H1 (cell line): ENCODE measurements at places on chromosomes 2 and 18. TPM values are rescaled to one million over a fixed set of nuclear protein-coding genes. Genes with fewer than 3 reads are reported as not detected.

Gene CPS1
- 15.7 and 16.4 TPM in 2 replicates for total RNA-seq

Gene ALS2
- 34.5 and 36.4 TPM in 2 replicates for total RNA-seq

DNA sequence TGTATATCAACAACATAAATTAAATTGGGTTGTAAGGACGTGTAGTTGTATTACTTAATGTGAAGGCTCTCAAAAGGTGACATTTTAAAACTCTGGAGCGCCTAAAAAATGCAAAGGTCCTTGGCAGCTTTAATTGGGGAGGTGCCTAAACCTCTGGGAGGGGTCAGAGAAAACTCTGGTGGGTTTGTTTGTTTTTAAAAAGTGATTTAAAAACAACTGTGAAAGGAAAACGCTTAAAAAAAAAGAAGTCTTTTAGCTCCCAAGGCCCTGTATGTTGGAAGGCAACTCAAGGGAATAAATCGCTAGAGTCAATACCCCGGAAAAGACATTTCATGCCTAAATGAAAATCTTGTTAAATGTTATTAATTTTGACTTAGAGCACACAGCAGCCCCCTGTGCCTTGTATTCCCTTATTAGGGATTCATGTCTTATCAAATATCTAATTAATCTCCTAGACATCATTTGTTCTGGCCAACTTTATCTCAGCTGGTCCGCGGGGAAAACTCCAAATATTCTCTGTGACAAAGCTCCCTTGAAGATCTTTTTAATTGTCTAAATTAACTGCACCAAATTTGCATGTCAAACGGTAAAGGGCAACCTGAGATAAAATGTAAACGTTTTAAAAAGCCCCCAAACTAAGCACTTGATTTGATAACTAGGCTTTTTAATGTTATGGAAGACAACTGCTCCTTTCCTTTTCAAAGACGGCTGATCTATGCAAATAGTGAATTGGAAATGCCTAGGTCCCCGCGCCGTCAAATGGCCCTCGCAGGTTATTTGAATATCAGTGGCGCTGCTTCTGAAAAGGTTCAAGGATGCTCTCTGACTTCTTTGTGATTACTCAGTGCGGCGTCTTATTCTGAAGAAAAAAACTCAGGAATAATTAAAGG, 4.2 kb downstream of the SP9 start:
- no peak for DNase-seq
- H3K27ac ChIP-seq = no peak overlapping the region
- H3K4me3 ChIP-seq = no peak overlapping the region
- no peaks in the 10 kb centered on the region for H3K36me3 ChIP-seq

GRCh38 chr2:128354726-128355470, 36.2 kb upstream of the HS6ST1 start:
- H3K27ac ChIP-seq = no peak overlapping the region
- no peak for DNase-seq
- no peaks in the 10 kb centered on the region for H3K4me1 ChIP-seq
- H3K36me3 ChIP-seq = 0 out of 2 replicates have a peak, but pooled peaks cover 4% of the 10 kb centered on the region

GRCh38 chr2:128821010-128821409, 502.3 kb upstream of the HS6ST1 start:
- no peak for DNase-seq
- no peak overlapping the region for H3K4me3 ChIP-seq
- no peak overlapping the region for H3K27ac ChIP-seq
- no peaks in the 10 kb centered on the region for H3K27me3 ChIP-seq
- H3K4me1 ChIP-seq = no peaks in the 10 kb centered on the region
